Skin of body (tissue), 3 donors: ENCODE measurements at places on chromosomes 7 and 10. TPM values are rescaled to one million over a fixed set of nuclear protein-coding genes. Genes with fewer than 3 reads are reported as not detected.
A peak's percentile ranks its signal among the peaks of the same experiment; 100 is the strongest.

- DNase-seq: no peak
These were observed 51.8 kb downstream of the GALNT11 start for GRCh38 chr7:152076940-152077933.

- DNase-seq: no peak
These were observed 216.0 kb downstream of the KCNMA1 start for GRCh38 chr10:77421591-77421990.

DNA sequence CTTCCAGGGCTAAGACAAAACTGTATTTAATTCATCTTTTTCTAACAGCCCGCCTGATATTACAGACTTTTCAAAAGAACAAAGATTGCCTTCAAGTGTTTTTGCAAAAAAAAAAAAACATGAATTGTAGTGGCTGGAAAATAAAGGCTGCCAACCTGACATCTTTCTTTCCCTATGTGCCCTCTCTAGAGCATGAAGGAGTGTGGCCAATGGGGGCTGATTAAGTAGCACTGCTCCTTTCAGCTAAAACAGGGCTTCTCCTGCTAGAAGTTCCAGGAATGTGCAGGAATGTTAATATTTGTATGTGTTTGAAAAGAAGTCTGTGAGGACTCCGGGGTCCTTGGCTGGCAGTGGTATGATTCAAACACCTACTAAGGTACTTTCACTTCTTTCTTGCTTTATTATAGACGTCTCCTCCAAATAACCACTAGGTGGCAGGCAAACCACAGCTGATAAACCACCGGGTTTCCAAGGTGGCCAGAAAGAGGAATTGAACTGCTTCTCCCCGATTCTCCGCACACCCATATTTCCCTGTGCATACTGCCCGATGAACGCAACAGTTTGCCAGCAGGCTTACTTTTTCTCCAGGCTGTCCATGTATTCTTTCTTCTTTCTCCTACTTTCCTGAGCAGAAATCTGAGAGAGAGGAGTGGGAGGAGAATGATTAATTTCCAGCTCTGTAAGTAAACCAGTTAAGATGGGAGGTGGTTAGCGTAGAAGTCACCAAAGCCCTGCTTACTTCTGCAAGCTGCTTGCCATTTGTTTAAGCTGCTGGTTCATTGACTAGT lies 56.8 kb upstream of the DGKI start:
- peak; percentile 42 for DNase-seq

GRCh38 chr7:22932896-22933295 lies 81.0 kb downstream of the HYCC1 start:
- no peak for DNase-seq

- DNase-seq: no peak
These were observed 363.8 kb upstream of the SHH start for GRCh38 chr7:156176039-156176438.

GRCh38 chr10:128361487-128361886 lies 235.3 kb upstream of the MKI67 start:
- no peak for DNase-seq

KIF11 gene
- 15.1 TPM for total RNA-seq

CEP55 gene
- 7.8 TPM for total RNA-seq

FZD8 gene
- 7.6 TPM for total RNA-seq

ATP6V1F gene
- 48.0 TPM for total RNA-seq

CYP3A5 gene
- total RNA-seq: 24.9 TPM

OPN4 gene
- total RNA-seq: not detected
